ENCODE measurements at places on chromosomes 6 and 20.

GRCh38 chr20:8524101-8525016, 392.3 kb downstream of the PLCB1 start:
- peak; percentile 56 for DNase-seq

GRCh38 chr6:13066050-13066449, 262.3 kb downstream of the TBC1D7 start:
- no peak for DNase-seq

GRCh38 chr20:8401556-8401955, 269.5 kb downstream of the PLCB1 start:
- DNase-seq, result peak; percentile 78

- no peak for DNase-seq
These were observed 11.3 kb downstream of the ZHX3 start for GRCh38 chr20:41306061-41306727.

- DNase-seq, result peak; percentile 83
These were observed 423.7 kb upstream of the MARCKS start for GRCh38 chr6:113433335-113433991.

DNA sequence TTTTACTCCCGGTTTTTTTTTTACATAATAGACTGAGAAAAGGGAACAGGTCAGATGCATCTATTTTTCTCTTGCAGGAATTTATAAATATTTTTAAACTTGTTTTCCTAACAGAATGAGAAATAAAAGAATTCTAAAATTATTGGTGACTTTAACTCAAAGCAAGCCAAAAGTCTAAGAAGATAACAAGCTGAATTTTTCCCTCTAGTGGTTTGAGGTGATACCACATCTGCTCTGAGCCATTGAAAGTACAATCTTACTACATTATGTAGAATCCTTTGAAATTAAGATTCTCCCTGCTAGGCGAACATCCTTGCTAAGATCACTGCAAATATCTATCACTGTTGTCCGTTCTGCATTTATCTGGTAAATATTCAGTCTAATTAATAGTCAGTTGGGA, 10.7 kb upstream of the STMND1 start:
- no peak for DNase-seq

DNA sequence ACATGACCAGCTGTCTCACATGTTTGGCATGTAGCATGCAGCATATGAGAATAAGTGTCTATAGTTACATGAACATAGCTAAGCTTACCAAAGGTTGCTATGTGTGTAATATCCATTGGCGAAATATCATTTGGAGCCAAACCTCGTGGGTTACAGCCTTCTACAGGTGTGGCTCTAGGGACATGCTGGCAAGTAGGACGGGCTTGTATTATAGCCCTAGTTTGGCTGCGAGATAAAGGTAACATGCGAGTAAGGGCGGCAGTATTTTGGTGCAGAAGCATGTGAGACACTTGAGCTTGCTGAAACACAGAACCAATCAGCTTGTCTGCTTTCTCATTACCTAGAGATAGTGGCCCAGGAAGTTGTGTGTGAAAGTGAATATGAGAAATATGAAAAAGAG, 6.5 kb upstream of the ABHD12 start:
- no peak for DNase-seq

GRCh38 chr6:166169549-166170421, 2.1 kb upstream of the TBXT start:
- DNase-seq, result no peak

GRCh38 chr6:159540152-159540551, 152.9 kb downstream of the SOD2 start:
- no peak for DNase-seq

DNA sequence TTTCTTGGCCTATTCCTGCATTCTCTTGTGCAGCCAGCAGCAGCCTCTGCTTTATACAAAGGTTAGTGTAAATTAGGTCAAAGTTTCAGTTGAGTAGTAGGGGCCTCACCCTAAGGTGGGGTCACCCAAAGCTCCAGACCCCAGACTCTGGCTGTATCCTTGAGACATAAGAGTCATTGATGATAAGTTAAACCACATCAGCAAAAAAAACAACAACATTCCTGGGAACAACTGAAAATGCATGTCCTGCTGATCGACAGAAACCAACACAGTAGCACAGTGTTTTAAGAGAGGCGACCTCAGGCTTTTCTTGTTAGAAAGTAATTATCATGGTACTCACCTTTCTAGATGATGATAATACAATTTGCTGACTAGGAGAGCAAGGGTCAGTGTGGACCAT, 52.6 kb downstream of the TFAP2A start:
- DNase-seq, result no peak

- no peak for DNase-seq
These were observed 4.9 kb downstream of the ELMO2 start for GRCh38 chr20:46401478-46401860.

DNA sequence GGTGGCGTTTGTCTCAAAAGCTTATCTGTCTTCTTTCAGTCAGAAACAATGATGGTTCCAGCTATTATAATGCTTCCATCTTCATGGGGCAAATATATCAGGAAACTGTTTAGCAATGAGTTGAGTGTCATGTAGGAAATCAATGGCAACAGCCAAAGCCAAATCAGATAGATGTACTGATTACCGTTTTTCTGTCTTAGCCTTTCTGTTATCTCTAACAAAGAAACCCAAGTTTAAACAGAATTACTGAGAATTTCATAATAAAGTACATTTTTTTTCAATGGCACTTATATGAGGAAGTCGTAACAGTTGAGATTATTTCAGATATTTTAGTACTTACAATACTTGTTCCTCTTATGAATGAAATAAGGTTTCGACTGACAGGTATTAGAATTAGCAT, 1.2 kb downstream of the NOX3 start:
- DNase-seq, result no peak

GRCh38 chr6:29705389-29706231, 17.6 kb upstream of the HLA-F start:
- DNase-seq, result peak; percentile 51

- peak; percentile 70 for DNase-seq
These were observed 1.3 kb upstream of the LRRC1 start for GRCh38 chr6:53793318-53794136.

DNA sequence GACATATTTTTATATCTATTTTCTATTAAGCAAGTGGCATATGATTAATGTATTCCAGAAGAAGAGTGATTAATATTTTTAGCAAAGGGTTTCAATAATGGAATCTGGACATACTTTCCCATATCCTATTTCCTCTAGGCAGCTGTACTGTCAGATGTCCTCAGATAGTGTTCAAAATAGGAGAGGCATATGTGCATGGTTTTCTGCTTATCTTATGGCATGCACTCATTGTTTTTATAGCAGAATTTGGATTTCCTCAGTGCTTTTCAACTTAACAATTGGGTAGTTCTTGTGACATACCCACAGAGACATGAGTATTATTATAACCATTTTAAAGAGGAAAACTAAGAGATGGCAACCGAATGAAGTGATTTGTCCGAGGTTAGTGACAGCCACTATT, 12.6 kb upstream of the SLC17A5 start:
- DNase-seq, result no peak

DNA sequence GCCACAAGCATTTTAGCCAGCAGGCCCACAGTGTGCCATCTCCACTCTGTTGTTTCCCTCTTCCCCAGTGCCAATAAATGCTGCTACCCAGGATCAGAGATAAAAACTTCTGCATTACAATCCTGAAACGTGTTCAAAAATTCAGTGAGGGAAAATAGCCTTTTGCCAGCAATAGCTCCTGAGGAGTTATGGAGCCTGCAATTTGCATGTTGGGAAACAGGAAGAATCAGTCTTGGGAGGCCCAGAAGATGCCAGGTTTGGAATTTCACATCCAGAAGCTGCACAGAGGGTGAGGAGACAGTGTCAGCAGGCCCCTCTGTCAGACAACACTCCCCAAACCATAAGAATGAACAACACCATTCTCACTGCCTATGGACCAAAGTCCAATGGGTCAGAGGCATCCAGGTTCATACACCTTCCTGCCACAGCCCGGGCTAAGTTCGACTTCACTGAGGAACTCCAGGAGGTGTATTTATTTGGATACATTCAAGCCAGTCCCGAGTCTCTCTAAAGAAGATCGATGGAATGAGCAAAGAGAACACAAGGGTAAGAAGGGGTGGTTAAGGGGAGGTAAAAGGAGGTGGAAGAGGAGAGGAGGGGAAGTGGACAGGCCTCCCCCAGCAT, 20.8 kb downstream of the RRBP1 start:
- DNase-seq, result peak; percentile 62

- no peak for DNase-seq
These were observed 1.7 kb downstream of the SNX21 start for GRCh38 chr20:45835329-45835765.

- DNase-seq, result no peak
These were observed 211.6 kb downstream of the ALDH8A1 start for GRCh38 chr6:134738211-134738885.

- DNase-seq, result no peak
These were observed 2.6 kb upstream of the CENPW start for GRCh38 chr6:126337323-126337722.

GRCh38 chr20:9966966-9967365, 67.8 kb upstream of the ANKEF1 start:
- peak; percentile 4 for DNase-seq

- no peak for DNase-seq
These were observed 20.8 kb downstream of the SRC start for GRCh38 chr20:37366743-37367142.
